ENCODE measurements at places on chromosomes 7 and 10.

GRCh38 chr10:77909021-77909748, 17.4 kb downstream of the DLG5 start:
- no peak for DNase-seq

GRCh38 chr10:34624323-34625153, 190.6 kb downstream of the PARD3 start:
- DNase-seq: no peak

GRCh38 chr7:33666531-33666930, 238.8 kb upstream of the BMPER start:
- no peak for DNase-seq

DNA sequence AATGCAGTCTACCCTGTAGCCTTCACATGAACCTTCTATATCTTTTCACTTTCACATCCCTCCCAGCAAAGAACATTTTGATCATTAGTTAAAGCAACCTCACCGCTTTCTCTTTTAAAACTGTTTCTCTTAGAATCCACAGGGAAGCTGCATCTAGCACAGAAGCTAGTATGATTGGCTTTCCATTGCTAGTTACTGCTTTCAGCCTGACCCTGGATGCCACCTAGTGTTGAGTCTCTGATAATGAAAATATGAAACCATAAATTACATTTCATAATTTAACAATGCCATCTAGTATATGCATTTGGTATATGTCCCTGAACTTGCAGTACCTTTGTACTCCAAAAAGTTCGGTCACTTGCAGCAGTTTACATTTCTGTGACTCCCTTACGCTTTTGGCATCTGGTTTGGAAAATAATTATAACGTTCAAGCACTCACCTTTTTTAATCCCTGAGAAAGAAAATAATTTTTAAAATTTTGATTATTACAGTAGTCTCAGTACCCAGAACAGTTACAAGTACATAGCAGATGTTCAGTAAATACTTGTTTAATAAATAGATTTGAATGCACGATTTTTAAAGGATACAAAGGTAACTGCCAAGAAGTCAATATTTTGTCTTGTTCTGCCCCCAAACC, 22.7 kb downstream of the CISD1 start:
- DNase-seq: no peak

DNA sequence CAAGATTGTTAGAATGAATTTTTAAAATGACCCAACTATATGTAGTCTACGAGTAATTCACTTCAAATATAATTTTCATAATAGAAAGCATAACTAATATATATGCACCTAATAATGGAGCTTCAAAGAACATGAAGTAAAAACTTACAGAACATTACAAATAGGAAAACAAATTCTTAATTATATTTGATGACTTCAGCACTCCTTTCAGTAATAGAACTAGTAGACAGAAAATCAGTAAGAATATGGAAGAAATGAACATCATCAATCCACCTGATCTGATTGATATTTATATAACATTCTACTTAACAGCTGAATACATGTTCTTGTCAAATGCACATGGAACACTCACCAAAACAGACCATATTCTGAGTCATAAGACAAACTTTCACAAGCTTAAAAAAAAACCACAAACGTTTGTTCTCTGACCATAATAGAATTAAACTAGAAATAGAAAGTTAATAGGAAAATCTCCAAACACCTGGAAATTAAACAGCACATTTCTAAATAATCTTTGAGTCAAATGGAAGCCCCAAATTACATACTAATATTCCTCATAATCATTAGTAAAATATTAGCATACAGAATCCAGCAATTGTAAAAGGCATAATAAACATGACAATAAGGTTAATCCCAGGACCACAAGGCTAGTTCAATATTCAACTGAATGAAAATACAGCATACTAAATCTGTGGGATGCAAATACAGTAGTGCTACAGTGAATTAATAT, 48.0 kb downstream of the BRAF start:
- DNase-seq: no peak

- no peak for DNase-seq
These were observed 3.0 kb downstream of the CLDN15 start for GRCh38 chr7:101234636-101235035.

- DNase-seq: peak; percentile 50
These were observed 33.8 kb upstream of the RBM20 start for GRCh38 chr10:110610308-110610774.

DNA sequence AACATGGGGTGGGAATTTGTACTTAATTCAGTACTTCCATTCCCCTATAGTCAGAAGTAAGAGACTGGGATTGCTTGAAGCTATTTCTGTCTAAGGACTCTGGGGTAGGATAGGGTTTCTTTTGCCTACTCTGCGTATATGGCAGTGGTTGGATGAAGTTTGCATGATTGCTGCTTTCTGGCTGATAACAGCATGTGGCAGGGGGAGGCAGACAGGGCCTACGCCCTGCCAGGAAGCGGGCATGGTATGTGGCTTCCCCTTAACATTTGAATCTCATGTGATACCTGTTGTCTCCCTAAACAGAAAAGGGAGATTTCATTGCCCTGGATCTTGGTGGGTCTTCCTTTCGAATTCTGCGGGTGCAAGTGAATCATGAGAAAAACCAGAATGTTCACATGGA, 57.1 kb downstream of the TACR2 start:
- no peak for DNase-seq

DNA sequence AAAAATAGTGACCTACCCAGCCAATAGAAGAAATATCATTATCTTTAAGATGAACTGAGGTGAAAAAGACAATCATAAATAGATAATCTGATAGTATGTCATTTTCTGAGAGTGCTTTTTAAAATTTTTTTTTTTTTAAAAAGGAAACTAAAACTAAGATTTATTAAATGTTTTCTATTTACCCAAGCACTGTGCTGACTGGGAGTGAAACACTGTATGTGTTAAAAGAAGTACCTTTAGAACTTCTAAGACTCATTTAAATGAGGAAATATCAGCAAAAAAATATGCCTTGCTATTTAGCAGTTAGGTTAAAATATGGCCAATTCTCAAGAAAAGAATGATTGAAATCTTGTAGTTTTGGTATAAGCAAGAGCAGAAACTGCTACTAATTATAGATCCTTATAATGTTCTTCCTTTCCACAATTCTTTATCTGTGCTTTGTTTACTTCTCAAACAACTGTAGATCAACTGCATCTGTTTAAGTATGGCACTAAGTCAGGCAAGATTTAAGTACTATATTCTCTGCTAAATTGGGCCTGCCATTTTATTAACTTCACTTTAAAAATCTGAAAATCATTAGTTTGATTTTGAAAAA, 39.5 kb upstream of the WNT2 start:
- no peak for DNase-seq

- DNase-seq: peak; percentile 82
These were observed 765 bp downstream of the PFKFB3 start for GRCh38 chr10:6203331-6204062.

- no peak for DNase-seq
These were observed 30.1 kb upstream of the ZEB1 start for GRCh38 chr10:31288962-31289361.

DNA sequence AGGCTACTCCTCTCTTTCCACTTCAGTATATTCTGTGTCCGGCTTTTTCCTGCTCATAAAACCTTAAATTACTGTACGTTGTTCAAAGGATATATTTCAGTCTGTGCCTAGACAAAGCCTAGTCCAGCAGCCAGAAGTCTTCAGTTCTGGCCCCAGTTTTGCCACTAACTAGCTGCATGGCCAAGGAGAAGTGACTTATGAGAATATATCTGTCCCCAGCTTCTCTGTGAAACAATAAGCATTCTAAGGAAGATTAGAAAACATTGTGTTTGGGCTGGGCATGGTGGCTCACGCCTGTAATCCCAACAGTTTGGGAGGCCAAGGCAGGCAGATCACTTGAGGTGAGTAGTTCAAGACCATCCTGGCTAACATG, 105.0 kb upstream of the HDAC9 start:
- no peak for DNase-seq

GRCh38 chr10:29620112-29620690, 14.6 kb downstream of the SVIL start:
- no peak for DNase-seq

DNA sequence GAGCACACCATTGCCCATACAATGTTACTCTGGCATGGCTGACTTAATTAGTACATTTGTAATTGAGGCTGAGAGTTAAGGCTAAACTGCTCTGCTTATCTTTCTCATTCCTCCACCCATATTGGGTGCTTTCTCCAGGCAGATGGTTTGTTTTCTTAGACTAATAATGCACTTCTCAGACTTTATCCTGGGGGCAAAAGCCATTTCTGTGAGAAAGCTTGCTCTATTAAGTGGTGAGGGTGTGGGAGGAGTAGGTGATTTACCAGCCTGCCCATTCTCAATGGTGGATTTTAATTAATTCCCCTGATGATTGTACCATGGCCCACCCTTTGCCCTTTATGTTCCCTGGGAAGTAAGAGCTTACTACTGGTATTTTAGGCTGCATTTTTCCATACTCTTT, 174.8 kb downstream of the FOXP2 start:
- peak; percentile 15 for DNase-seq

DNA sequence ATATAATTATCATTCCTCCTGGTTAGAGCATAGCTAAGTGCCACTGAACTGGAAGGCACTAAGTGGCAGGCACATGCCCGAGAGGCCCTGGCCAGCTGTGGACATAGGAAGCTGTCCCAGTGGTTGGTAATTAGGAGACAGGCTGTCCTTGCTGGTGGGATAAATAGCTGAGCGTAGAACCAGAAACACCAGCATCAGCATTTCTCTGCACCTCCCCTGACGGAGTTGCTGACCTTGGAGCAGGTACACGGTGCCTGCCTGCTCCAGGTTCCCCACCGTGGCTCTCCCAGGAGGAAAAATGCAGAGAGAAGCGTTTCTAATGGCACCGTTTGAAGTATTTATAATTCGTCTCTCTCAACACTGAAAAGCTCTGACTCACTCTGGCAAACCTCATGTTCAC, 5.6 kb upstream of the ABLIM1 start:
- DNase-seq: no peak

GRCh38 chr7:31087351-31087750, 35.2 kb downstream of the ADCYAP1R1 start:
- no peak for DNase-seq

DNA sequence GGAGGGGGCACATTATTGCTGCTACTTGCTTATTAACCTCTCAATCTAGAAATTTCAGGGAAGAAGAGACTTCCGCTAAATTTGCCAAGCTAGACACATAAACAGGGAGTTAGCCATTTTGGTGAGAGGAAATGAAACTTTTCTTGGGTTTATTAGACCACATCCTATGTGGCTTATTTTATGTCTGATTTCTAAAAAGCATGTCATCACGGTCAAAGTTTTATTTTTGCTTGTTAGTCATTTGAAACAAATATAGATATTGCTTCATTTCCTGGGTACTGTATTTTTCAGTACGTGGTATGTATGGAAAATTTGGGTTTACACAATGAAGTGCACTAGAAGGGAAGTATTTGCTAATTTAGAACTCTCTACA, 144.1 kb downstream of the TCF7L2 start:
- DNase-seq: no peak

DNA sequence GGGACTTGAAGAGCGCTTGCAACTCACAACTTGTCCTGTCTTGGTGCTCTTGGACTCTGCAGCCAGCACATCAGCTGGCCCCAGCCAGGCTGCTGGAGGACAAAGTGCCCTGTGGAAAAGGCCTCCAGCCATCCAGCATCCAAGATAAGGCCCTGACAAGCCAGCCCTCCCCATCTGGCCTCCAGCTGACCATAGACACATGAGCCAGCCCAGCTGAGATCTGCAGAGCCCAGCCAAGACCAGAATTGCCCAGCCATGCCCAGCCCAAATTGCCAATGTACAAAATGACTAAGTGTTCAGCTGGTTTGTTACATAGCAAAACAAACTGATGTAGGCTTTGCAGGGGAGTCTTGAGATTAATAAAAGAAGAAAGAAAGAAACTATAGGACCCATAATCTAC, 36.0 kb upstream of the FRMD4A start:
- DNase-seq: no peak

DNA sequence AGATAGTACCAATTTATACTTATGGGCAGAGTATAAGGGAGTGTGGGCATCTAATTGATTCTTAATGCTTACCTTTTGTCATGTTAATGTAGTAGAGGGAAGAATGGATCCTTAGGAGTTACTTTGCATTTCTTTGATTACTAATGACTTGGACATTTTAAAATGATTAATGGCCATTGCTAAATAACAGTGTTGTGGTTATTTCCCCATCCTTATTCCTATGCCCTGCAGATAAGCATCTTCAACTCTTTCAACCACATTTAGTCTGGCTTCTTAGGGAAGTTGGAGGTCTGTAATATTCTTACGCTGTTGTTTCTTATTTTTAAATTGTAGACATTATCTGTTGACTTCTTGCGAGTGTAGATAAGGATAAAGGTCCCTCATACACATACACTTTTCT, 37.2 kb downstream of the KAT6B start:
- no peak for DNase-seq

DNA sequence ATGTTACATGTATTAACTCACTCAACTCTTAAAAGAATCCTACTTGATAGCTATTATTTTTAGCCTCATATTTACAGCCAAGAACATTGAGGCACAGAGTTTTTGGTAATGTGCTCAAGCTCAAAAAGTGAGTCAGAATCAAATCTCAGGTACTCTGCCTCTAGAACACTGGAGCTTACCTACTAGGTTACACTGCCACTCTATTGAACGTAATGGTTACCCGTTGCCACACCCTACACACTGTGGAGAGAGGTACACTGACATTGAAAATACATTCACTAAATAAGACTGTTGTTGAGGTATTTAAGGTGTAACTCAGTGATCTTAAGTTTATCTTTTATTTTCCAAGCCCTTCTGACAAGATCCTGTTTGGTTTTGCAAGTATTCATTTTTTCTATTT, 17.9 kb downstream of the SLC26A3 start:
- DNase-seq: no peak

- DNase-seq: no peak
These were observed 77.6 kb downstream of the BICC1 start for GRCh38 chr10:58590152-58590840.

DNA sequence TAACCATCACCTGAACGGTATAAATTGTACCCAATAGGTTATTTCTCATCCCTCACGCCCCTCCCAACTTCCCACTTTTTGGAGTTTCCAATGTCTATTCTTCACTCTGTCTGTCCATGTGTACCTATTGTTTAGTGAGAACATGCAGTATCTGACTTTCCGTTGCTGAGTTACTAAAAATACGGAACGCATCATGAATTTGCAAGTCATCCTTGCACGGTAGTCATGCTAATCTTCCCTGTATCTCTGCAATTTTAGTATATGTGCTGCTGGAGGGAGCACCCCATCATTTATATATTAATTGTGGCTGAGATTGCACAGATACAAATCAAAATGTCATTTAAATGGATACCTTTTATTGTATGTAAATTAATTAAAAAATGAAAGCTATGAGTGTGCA, 75.7 kb upstream of the SFMBT2 start:
- DNase-seq: no peak

- peak; percentile 78 for DNase-seq
These were observed 49.6 kb upstream of the GPR158 start for GRCh38 chr10:25125201-25125611.

GRCh38 chr7:106061301-106061979, 50.7 kb downstream of the SYPL1 start:
- no peak for DNase-seq

- no peak for DNase-seq
These were observed 26.8 kb upstream of the PRF1 start for GRCh38 chr10:70629338-70629737.

GRCh38 chr10:17022896-17023295, 106.7 kb downstream of the CUBN start:
- DNase-seq: no peak

- DNase-seq: no peak
These were observed 190.9 kb downstream of the RPS24 start for GRCh38 chr10:78224602-78225001.

Data from neuronal stem cell (in vitro differentiated cells).